IMR-90 (cell line): ENCODE measurements at places on chromosomes 12 and 14.

DNA sequence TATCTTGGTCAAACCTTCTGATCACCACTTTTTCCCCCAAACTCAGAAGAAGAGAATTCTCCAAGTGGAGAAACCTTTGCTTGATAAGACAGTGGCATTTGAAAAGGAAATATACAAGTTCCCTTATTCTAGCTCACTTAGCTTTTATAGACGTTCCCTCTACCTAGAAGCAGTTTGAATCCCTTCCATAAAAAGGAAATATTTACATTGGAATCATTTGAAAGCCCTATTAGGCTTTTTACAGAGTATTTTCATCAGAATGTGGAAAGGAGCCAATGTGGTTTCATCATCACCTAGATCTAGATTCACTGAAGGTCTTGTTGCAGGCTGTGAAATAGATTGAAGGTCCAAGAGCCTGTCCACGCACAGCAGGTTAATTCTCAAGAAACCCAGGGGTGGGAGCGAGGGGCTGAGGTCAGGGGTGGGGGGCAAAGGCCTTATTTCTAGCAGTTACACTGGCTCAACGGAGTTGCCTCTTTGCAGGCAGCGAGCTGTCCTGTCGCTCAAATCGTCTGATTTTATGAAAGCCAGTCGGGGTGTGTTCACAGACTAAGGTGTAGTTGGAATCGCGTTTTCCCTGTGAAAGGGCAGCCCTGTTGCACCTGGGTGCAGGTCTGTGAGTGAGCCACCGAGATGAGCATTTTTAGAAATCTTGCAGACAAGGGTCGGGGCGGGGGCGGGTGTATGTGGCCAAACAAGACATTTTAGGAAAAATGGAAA, 45.6 kb downstream of the AACS start:
- peaks cover 24% of the 10 kb centered on the region for H3K36me3 ChIP-seq
- H3K27ac ChIP-seq = peak overlapping the region; percentile 28; the same call in 1 of the 2 replicates
- DNase-seq = peak; percentile 74
- H3K27me3 ChIP-seq = no peaks in the 10 kb centered on the region
- no peak overlapping the region for H3K4me3 ChIP-seq
- peaks cover 6% of the 10 kb centered on the region; the same call in 1 of the 2 replicates for H3K4me1 ChIP-seq

- peak overlapping the region; percentile 90 for H3K27ac ChIP-seq
- peaks cover 21% of the 10 kb centered on the region for H3K4me1 ChIP-seq
- peaks cover 53% of the 10 kb centered on the region for H3K36me3 ChIP-seq
Measured at GRCh38 chr12:124369827-124370378, 75.0 kb downstream of the RFLNA start.

DNA sequence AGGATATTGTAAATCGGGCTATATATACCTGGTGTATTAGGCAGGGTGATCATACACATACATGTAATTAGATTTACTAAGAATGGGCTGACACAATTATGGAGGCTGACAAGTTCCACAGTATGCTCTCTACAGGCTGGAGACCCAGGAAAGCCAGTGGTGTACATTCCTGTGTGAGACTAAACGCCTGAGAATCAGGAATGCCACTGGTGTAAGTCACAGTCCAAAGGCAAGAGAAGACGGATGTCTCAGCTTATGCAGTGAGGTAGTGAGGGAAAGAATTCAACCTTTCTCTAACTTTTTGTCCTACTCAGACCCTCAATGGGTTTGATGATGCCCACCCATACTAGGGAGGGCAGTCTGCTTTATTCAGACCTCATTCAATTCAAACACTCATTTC, 57.1 kb downstream of the METTL25 start:
- no peak overlapping the region for H3K27ac ChIP-seq
- DNase-seq = peak; percentile 49
- no peak overlapping the region for H3K4me3 ChIP-seq
- no peaks in the 10 kb centered on the region for H3K27me3 ChIP-seq
- no peaks in the 10 kb centered on the region for H3K36me3 ChIP-seq

- no peak overlapping the region for H3K4me3 ChIP-seq
Measured at GRCh38 chr12:111337371-111337770, 31.5 kb downstream of the PHETA1 start.

GRCh38 chr12:81963636-81964035, 204.5 kb upstream of the PPFIA2 start:
- no peaks in the 10 kb centered on the region for H3K36me3 ChIP-seq
- H3K27me3 ChIP-seq = no peaks in the 10 kb centered on the region
- no peaks in the 10 kb centered on the region for H3K4me1 ChIP-seq
- DNase-seq = no peak

DNA sequence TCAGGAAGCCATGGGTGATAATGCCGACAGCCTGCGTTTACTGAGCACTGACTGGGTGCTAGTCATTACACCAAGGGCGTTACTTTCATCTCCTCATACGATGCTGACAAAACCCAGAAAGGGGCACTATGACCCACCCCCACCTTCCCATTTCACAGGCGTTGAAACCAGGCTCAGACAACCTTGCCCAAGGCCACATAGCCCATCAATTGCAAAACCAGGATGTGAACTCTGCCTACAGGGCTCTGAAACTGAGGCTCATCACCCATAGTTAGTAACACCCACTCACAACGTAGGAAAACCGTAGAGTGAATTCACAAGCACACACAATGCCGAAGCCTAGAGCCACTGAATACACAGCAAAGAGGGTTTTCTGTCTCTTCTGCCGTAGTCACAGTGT, 119.9 kb downstream of the RIMBP2 start:
- no peaks in the 10 kb centered on the region for H3K4me1 ChIP-seq
- no peak overlapping the region for H3K4me3 ChIP-seq
- H3K36me3 ChIP-seq = no peaks in the 10 kb centered on the region
- no peak overlapping the region for H3K27ac ChIP-seq
- no peak for DNase-seq
- no peaks in the 10 kb centered on the region for H3K27me3 ChIP-seq
